ENCODE measurements at places on chromosomes 11 and 22.

DNA sequence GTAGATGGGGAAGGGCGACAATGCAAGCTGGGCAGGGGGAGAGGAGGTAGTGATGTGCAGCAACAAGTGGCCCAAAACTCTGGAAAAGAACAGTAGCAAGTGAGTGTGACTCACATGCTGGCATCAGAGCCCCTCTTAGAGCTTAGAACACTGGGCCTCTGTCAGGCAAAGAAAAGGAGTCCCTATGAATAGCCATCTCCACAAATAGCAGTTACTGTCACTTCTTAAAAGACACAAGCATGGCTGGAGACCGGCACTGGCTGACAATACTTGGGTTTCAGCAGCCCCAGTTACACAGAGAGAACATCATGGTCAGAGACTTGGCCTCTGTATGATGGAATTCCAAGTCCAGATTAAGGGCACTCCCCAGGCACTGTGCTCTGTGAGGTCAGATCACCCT lies 58.2 kb downstream of the PRCP start:
- DNase-seq = no peak

GRCh38 chr11:47448566-47449427 lies at the start of gene RAPSN:
Gene RAPSN (minus strand): TSS chr11:47449136. CDS start chr11:47448964, 172 bp downstream.
- no peak for DNase-seq

DNA sequence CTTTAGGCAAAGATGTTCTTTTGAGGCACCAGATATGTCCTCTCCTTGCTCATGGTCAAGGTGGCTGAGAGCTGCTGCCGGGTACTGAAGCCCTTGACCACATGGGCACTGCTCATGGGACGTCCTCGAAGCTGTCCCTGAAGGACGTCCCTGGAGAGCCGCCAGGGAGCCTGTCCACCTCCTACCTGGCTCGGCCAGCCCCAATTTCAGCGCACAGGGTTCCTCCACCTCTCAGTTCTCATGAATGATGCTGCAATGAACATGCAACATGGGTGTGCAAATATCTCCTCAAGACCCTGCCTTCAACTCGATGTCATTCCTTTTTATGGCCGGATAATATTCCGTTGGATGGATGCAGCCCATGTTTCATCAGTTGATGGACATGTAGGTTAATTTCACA lies 24.4 kb upstream of the TOLLIP start:
- no peak for DNase-seq

DNA sequence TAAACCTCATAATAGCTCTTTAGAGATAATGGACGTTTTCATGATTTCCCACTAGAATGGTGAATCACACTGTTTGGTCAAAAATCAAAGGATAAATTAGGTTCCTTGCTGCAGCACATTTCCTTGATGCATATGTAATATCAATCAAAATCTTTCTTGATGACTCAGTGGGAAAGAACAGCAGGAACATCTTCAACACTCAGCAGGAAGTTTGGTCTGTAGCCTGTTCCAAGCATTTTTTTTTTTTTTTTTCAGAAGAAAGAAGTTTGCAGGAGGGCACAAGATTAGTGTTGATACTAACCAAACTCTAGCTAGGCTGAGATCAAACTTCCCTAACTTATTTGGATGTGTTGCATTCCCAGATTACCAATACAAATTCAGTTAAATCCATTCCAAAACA lies 1529.8 kb downstream of the FAM181B start:
- no peak for DNase-seq

- DNase-seq = no peak
Observed at GRCh38 chr11:66333896-66334604, 2.2 kb downstream of the RIN1 start.

GRCh38 chr22:47013861-47014635 lies 251.6 kb downstream of the TBC1D22A start:
- no peak for DNase-seq

- DNase-seq = no peak
Observed at GRCh38 chr22:37805810-37806277, 1.9 kb upstream of the GCAT start.

DNA sequence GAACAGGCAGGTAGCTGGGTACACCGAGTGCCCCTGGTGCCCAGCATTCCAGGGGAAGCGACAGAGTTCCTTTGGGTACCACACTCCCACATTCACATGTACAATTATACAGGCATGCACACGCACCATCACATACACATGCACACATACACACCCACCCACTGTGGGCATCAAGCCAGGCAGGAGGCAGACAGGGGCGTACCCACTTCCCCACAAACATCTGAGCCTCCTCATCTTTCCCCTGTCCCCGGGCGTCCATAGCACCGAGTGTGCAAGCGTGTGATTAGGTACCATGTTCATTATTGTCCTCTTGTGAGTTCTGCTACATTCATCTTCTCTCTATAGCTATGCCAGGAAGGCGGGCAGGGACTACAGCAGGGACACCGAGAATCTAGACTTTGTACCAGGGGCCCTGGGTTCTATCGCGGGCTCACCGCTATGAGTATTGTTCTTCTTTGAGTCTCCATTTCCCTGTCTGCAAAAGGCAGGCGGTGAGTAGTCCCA lies 2.1 kb upstream of the CARD10 start:
- no peak for DNase-seq

GRCh38 chr11:30342736-30343166 lies 19.8 kb downstream of the ARL14EP start:
- no peak for DNase-seq

DNA sequence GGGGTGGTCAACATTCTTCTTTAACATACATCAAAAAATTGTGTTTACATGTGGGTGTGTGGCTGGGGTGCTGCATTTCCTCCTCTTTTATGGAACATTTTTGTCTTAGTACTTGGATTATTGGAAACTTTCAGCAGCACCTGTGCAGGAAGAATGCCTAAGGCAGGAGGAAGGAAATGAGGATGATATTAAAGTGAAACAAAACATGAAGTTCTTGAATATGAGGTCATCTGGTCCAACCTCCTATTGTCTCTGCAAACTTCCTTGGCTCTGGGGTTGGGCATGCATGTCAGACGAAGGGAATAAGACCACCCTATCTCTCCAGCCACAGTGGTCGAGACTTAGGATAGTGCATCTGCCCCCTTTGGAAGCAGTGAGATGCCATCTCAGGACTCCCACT lies 20.6 kb upstream of the OR9Q1 start:
- DNase-seq = no peak

DNA sequence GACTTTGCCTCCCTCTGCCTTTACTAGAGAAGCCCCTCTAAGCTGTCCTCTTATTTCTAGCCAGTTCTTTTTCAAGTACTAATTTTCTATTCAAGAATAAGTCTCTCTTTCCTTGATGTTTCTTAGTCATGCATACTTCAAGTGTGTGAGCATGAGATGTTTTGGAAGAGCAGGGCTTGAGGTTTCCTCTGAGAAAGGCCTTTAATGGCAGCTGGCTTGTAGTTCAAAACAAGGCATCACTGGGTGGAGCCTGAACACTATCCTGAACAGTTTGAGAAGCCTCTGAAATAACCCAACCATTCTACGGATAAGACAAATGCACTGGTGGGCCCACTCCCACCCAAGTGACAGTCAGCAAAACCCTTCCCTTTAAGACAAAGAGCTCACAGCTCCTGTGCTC lies 37.6 kb downstream of the CLDN25 start:
- no peak for DNase-seq

DNA sequence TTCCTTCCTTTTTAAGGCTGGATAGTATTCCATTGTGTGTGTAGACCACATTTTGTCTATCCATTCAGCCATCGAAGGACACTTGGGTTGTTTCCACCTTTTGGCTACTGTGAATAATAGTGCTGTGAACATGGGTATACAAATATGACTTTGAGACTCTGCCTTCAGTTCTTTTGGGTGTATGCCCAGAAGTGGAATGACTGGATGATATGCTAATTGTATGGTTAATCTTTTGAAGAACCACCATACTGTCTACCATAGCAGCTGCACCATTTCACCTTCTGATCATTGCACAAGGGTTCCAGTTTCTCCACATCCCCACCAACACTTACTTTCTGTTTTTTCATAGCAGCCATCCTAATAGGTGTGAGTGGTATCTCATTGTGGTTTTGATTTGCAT lies 30.3 kb downstream of the SGSM1 start:
- no peak for DNase-seq
